GM23248 (cell line): ENCODE measurements at places on chromosomes 7 and 10. TPM values are rescaled to one million over a fixed set of nuclear protein-coding genes. Genes with fewer than 3 reads are reported as not detected.
A peak's percentile ranks its signal among the peaks of the same experiment; 100 is the strongest.

DNA sequence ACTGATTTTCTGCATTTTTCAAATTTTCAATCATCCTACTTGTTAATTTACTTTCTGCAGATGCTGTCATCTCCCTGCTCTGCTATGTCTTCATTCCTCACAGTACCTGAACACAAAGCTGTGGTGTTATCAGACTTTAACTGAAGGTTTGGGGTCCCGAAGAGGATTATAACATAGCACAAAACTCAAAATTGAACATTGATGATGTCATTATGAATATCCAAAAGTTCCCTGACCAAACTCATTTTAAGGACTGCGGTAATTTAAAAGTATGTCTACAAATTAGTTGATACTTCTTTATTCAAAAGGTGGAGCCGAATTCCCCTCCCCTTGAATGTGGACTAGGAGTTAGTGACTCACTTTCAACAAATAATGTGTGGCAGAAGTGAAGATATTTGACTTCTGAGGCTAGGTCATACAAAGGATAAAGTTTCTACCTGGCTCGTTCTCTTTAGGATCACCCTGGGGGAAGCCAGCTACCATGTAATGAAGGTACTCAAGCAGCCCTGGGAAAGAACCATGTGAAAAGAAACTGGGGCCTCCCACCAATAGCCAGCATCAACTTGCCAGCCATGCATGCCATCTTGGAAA is 6.4 kb upstream of the ENTPD7 start:
- no peaks in the 10 kb centered on the region for H3K36me3 ChIP-seq
- H3K27me3 ChIP-seq = no peaks in the 10 kb centered on the region
- H3K4me1 ChIP-seq = no peaks in the 10 kb centered on the region
- no peak overlapping the region for H3K4me3 ChIP-seq

- no peak overlapping the region for H3K27ac ChIP-seq
- no peaks in the 10 kb centered on the region for H3K27me3 ChIP-seq
Measured at GRCh38 chr10:15335508-15335907, 35.6 kb downstream of the FAM171A1 start.

DNA sequence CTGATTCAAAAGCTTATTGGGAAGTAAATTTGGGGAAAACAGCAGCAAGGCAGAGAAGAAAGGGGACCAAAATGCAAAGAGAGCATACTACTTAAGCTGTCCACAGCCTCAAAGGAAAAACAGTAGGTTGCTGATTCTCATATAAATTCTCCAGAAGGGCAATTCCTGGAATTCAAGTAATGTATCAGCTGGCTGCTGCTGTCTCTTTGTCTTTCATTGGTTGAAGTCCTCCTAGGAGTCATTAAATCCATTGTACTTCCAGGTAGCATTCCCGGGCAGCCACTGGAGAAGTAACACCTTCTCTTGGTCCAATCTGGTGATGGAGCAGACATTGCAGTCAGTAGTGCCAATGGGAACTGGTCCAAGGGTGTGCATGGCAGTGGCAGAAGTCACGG is 22.7 kb downstream of the BET1 start:
- H3K27me3 ChIP-seq = no peaks in the 10 kb centered on the region
- no peak overlapping the region for H3K4me3 ChIP-seq
- no peak for DNase-seq
- H3K4me1 ChIP-seq = no peaks in the 10 kb centered on the region
- H3K27ac ChIP-seq = no peak overlapping the region

DNA sequence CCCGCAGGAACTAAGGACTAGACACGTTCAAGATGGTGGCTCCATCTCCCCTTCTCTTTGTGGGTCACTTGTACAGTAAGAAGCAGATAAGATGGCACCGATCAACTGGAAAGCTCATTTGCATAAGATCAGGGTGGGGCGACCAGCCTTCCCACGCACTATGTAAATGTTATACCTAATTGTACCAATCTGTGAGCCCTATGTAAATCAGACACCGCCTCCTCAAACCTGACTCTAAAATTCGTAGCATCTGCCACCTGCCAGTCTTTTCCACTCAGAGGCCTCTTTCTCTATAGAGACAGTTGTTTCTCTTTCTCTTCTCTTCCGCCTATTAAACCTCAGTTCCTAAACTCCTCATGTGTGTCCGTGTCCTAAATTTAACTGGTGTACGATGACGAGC is 324.5 kb downstream of the PHF14 start:
- no peaks in the 10 kb centered on the region for H3K36me3 ChIP-seq
- no peak overlapping the region for H3K27ac ChIP-seq

GRCh38 chr7:15457990-15458955 is 103.5 kb downstream of the AGMO start:
- H3K27me3 ChIP-seq = no peaks in the 10 kb centered on the region
- no peak overlapping the region for H3K27ac ChIP-seq
- DNase-seq = peak; percentile 15
- no peaks in the 10 kb centered on the region for H3K36me3 ChIP-seq
- no peak overlapping the region for H3K4me3 ChIP-seq

DNA sequence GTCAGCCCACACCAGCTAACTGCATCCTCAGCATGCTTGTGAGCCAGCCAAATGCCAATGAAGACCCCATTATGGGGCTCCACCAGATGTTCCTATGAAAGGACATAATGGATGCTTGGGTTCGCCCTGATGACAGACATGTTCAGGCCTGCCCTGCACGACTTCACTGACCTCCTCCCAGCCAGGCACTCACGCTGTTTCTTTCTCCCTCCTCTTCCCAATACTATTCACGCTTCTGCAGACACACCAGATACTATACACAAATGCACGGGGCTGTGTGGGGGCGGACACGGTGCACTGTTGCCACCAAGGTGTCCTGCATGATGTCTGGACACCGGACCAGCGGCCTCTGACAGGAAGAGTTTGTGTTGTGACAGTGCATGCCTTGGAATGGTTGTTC is 284.2 kb downstream of the PRPF18 start:
- no peaks in the 10 kb centered on the region for H3K27me3 ChIP-seq
- peaks cover 13% of the 10 kb centered on the region for H3K4me1 ChIP-seq
- no peak overlapping the region for H3K4me3 ChIP-seq
- DNase-seq = no peak

DNA sequence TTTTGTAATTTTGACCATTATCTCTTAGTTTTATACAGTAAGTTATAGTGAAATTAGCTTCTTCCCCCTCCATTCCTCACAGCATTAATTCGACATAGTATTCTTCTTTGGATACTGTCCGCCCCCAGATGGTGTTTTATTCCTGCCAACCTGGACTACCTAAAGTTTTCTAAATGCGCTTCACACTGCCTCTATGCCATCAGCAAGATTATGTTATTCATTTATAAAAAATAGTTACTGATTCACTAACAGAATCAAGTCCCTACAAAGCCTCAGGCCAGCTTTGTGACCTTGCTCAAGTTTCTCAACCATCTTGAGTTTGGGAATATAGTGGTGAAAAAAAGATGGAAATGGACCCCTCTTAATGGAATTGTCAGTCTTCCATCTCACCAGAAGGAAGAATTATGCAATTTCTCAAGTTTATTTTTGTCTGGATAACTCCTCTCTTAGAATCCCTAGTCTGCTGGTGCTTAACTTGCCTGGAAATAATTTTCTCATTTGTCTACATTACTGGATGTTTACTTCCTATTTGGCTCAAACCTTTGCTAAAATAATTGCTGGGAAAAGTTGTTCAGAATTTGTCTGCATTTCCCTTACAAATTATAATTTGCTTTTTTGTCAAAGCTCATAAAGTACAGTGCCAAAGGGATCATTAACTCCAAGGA is 16.7 kb upstream of the FGL2 start:
- H3K27me3 ChIP-seq = no peaks in the 10 kb centered on the region
- no peak for DNase-seq
- no peak overlapping the region for H3K4me3 ChIP-seq
- no peaks in the 10 kb centered on the region for H3K4me1 ChIP-seq
- no peak overlapping the region for H3K27ac ChIP-seq
- H3K36me3 ChIP-seq = no peaks in the 10 kb centered on the region

Gene MLXIPL
- total RNA-seq = not detected in 2 replicates

Gene CRHR2
- not detected in 2 replicates for total RNA-seq
